ENCODE measurements at places on chromosomes 1 and 21.

GRCh38 chr1:162145280-162145965, 75.9 kb downstream of the NOS1AP start:
- no peak for DNase-seq

GRCh38 chr1:206854401-206855129, 10.9 kb upstream of the IL20 start:
- no peak for DNase-seq

GRCh38 chr1:232249861-232250777, 379.8 kb downstream of the SIPA1L2 start:
- DNase-seq, result no peak

DNA sequence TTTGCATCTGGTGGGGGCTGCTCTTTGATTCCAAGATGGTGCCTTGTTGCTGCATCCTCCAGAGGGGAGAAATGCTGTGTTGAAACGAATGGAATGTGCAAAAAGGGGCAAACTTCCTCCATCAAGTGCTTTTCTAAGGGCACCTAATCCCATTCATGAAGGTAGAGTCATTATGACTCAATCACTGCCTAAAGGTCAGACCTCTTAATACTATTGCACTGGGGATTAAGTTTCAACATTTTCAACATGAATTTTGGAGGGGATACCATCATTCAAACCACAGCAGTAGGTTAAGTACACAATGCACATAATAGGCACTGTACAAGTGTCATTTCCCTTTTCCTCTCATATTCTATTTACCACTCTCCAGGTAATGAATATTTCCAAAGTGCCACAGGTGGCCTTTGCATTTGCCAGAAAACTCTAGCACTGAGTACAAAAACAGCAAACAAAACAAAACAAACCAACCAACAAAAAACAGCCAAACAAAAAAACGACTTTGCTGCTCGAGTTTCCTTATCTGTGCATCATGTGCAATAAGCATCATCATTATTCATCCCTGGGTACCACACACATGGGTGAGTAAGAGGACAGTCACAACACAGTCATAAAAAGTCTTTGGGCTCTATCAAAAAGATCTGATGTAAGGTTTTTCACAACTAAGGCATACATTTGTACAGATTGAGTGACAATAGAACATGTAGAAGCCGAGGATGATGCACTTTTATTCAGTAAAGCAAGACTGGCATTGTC, 42.5 kb downstream of the IFI44 start:
- no peak for DNase-seq
